GM06990 (cell line): ENCODE measurements at places on chromosomes 16 and 17.

DNA sequence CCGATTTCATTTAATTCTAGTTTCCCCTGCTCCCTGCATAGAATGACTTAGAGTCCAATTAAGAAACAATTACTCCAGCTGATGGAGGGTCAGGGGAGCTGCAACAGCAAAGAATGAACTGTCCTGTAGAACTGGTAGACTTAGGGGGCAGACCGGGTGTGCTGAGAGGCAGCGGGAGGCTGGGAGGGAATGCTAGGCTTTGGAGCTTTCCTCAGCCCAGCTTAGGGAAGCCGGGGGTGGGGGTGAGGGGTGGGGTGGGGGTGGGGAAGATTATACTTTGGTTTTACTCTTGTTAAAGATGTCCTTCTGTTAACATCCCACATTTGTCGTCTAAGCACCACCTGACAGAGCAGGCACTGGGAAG is 458.6 kb upstream of the ASIC2 start:
- DNase-seq, result no peak

DNA sequence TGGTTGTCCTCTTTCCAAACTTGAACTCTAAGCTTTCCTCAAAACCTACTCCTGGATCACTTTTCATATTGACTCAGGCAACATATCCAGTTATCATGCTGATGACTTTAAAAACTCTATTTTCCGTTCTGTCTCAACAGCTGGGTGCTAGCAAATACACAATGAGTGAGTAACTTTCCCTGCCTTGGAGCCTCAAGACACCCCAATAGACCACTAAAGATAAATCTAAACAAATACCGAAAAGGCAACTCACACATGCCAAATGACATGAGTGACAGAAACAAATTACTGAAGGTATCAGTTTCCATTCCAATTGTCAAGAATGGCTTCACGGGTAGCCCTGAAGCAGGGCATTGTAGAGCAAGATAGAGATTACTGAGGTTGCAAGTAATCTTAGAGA is 15.7 kb upstream of the TMEM101 start:
- DNase-seq, result no peak

DNA sequence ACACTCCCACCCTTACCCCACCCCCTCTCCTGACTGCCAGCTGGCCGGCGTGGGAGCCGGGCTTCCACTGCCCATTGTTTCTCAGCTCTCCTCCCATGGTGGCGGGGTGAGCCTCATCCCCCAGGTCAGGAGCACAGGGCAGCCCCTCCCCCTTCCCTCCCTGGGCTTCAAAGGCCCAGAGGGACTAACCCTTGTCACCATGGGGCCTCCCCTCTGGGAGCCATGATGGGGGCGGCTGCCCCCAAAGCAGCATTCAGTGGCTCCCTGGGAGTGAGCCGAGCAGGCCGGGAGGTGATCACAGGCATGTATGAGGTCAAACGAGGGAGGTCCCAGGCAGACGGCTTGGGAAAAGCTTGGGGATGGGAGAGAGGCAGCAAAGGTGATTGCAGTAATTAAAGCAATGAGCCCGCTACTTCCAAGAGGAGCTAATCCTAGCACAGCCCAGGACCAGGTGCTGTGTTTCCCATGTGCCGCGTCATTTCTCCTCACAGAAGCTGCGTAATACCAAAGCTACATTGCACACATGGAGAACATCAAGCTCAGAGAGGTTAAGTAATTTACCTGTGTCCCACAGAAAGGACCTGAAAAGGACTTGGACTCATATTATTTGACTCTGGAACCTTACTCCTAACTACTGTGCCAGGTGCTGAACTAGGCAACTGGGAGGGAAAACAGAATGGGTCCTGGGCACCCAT is 24.5 kb downstream of the CDK5RAP3 start:
- no peak for DNase-seq

DNA sequence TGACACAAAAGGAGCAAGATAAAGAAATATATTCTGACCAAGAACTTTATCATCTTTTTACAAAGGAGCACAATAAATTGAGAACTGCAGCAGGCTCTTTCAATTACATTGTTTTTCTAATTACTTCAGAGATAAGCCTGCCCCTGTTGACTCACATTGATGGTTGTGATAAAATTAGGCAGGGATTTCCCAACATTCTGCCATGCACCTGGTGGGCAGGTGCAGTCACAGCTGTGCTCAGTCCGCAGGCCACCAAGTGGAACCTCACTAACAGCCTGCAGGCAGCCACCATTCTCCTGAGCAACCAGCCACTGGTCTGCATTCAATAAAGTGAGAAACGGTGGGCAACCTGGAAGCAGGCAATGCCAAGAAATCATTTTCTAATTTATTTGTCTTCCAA is 5.1 kb downstream of the FANCA start:
- no peak for DNase-seq

GRCh38 chr17:82765371-82765770 is 13.5 kb downstream of the TBCD start:
- no peak for DNase-seq

DNA sequence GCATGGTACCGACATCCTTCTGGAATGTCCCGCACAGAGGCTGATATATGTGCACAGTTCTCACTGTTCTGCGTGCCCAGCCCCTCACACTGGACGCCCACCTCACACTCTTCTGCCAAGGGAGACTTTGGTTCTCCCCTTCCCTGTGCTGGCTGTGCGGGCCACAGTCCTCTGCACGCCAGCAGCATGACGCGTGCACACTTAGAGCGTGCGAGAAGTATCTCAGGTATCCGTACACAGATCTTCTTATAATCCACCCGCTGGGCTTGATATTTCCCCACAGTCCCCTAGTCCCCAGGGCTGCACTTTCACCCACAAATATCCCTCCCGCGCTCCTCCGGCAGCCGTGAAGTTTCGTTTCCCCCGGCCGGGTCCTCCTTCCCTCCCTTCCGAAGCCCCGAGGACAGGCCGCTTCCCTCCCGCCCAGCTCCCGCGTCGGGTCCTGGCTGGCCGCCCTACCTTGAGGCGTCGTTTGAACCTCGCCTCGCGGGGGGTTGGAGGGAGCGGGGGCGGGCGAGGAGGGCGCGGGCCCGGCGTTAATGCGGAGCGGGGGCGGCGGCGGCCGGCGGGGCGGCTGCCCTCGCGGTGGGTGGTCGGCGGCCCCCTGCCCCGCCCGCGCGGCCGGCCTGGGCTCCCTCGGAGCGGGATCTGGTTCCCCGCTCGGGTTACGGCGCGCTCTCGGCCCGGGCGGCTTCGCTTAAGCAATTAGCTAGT is 5.0 kb upstream of the FOXF1 start:
- no peak for DNase-seq

- no peak for DNase-seq
Measured at GRCh38 chr17:19494961-19495806, 38.5 kb upstream of the SLC47A1 start.

- DNase-seq, result no peak
Measured at GRCh38 chr16:86126891-86127290, 227.9 kb downstream of the IRF8 start.

- DNase-seq, result peak; percentile 29
Measured at GRCh38 chr17:49646391-49647255, 31.3 kb downstream of the SPOP start.
